GM12864 (cell line): ENCODE measurements at places on chromosomes 11 and 22.

DNA sequence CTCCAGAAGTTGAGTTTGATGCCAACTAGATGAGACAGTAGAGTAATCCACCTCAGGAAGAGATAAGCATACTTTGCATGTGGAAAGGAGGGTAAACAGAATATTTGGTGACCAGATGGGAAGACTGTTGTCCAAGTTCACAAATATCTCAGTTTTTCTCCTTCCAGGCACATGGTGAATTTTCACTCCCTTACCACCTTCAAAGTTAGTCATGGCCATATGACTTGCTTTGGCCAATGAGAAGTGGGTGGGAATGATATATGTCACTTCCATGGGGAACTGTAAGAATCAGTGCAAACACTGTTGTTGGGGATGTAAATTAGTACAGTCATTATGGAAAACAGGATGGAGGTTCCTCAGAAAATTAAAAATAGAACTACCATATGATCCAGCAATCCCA is 105.8 kb downstream of the SPATA19 start:
- no peak for DNase-seq

GRCh38 chr11:10386861-10387205 is 68.2 kb upstream of the AMPD3 start:
- DNase-seq: no peak

- no peak for DNase-seq
Observed at GRCh38 chr11:118837868-118838267, 45.8 kb upstream of the CXCR5 start.

GRCh38 chr11:75810637-75811390 is 4.2 kb upstream of the UVRAG start:
- DNase-seq: peak; percentile 79

- no peak for DNase-seq
Observed at GRCh38 chr11:122235615-122236014, 119.6 kb upstream of the BLID start.

DNA sequence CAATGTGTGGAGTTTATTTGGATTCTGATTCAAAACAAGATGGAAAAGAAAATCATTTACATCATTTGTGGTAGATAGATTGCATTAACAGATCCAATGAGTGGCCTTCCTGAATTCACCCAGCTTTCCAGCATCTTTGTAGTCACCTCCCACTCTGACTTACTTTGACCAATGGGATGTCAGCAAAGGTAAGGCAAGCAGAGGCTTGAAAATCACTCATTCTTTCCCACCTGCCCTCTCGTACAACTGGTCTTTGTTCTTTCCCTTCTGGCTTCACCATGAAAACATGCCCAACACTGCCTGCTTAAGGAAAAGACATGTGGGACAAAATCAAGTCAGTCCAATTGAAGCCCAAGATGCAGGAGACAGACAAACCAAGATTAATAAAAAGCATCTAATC is 202.1 kb downstream of the TTC28 start:
- DNase-seq: no peak

- DNase-seq: no peak
Observed at GRCh38 chr11:69053169-69053477, 4.4 kb downstream of the TPCN2 start.

DNA sequence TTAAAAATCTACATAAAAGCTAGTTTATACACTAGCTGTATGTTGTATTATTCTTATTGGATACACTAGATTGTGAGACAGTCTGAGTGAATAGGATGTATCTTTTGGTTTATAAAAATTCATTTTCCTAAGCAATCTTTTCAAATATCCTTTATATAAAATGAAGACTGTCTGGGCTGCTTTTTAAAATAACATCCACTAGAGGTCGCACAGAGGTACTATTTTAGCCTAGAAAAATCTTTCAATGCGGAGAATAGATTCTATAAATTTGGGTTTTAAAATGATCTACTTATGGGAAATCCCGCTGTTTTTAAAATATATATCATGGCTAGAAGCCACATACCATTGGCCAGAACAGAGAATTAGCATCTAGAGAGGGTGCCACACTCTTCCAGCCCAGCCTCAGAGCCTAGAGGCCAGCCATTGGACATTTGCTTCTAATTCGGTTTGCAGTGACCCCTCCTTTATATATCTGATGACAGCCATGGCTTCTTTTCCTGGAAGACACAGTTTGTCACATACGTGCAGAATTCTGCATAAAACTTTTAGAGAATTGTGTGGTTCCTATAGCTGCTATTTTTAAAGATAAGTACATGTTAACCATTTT is 7.3 kb downstream of the C11orf97 start:
- no peak for DNase-seq

- DNase-seq: no peak
Observed at GRCh38 chr22:29704528-29705285, 15.1 kb upstream of the CABP7 start.

DNA sequence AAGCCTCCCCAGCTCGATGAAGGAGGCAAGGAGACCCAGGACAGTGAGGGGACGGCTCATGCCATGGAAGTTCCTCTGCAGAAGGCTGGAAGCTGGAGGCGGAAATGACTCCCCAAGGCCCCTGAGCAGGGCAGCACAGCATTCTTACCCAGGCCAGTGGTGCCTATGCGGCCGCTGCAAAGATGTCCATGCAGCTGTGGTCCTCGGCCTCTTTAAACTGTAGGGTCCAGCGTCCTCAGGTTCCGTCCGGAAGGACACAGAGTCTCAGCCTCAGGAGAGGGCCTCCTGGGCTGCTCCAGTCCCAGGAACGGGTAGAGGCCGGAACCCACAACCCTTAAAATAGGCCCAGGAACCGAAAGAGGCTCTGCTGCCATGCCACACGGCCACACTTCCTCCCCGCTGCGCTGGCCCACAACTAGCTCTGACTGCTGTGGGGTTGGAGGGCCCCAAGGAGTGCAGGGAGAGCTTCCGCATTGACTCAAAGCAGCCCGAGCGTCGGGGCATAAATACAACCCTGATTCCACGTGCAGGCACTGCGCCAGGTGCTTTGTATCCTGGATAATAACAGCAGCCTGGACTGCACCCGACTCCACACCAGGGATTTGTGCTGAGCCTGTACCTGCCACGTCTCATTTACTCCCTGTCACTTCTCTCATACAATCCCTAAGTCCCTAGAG is 5.5 kb downstream of the KIAA0930 start:
- peak; percentile 73 for DNase-seq

DNA sequence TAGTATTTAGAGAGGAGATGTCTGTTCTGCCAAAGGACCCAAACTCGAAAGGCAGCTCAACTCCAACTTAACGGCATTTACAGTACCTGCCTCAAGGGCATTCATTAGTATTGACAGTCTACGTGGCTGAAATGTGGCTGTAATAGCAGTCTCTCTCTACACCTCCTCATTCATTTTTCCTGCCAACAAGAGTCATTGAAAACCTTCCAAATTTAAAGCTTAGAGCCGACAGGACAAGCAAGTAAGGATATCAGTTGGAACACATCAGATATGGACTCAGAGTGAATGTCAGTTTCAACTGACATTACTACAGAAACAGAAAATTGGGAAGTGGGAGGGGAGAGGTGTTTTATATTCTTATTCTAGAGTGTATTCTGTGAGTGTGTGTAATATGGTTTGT is 253.1 kb downstream of the CADM1 start:
- DNase-seq: no peak

GRCh38 chr11:75733431-75734107 is 15.9 kb downstream of the MOGAT2 start:
- no peak for DNase-seq

- DNase-seq: no peak
Observed at GRCh38 chr11:108734956-108735559, 70.2 kb downstream of the DDX10 start.

- no peak for DNase-seq
Observed at GRCh38 chr11:62566247-62566646, 7.4 kb downstream of the EEF1G start.

DNA sequence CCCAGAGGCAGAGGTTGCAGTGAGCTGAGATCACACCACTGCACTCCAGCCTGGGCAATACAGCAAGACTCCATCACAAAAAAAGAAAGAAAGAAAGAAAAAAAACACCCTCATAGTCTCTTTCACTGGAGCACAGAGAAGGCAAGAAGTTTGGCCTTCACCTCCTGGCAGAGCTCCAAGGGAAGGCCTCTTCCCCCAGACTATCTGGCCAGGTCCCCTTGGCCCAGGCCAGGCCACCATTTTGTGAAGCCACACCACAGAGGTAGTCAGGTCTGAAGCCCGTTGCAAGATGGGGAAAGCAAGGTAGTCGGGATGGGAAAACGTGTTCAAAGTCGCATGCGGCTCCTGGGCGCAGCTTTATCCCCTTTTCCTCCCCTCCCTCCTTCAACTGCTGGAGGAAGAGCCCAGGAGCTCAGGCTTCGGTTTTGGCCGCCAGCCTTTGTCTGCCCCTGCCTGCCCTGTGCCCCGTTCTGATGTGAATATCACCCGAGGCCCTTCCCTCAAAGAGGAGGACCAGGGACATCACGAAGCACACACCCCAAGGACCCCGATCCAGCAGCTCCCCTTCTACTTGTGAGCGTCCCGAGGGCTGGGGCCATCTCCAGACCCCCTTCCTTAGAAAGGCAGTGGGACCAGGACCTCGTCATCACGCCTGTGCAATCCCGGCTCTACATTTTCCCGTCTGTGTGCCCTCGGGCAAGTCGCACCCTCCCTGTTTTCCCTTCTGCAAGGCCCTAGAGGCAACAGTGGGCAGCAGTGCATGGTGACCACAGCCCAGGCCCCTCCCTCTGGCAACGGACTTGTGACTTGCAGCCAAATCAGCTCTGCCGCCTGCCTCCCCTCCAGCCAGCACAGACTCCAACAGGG is 17.7 kb downstream of the CABP7 start:
- no peak for DNase-seq

DNA sequence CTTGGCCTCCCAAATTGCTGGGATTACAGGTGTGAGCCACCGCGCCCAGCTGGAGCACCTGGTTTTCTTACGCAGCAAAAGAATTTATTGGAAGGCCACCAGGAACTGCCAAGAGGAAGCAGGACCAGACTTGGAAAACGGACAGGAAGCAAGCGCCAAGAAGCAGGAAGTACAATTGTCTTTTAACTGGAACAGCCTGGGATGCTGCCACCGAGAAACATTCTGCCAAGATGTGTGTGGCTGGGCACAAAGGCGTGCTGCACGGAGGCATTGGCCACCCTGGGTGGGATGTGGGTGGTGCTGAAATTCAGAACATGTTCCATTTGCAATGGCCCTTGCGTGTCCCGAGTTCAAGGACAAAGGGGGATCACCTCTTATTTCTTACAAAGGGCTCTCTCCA is 15.4 kb downstream of the SLC3A2 start:
- DNase-seq: no peak

DNA sequence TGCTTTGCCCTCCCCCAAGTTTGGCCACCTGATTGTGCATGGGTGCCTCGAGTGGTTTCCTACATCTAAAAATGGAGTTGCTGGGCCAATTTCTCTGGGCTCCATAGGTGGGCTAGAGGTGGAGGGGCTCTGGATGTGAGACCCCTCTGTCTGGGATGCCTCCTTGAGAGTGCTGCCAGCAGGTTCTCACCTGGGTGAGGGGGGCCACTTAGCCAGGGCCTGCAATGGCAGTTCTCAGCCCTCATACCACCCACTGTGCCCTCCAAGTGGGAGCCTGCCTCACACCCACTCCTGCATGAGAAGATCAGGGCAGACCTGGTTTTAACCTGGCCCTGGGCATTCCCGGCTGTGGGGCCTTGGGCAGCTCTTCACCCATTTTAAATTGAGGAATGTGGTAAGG is 83.9 kb downstream of the CABIN1 start:
- no peak for DNase-seq

DNA sequence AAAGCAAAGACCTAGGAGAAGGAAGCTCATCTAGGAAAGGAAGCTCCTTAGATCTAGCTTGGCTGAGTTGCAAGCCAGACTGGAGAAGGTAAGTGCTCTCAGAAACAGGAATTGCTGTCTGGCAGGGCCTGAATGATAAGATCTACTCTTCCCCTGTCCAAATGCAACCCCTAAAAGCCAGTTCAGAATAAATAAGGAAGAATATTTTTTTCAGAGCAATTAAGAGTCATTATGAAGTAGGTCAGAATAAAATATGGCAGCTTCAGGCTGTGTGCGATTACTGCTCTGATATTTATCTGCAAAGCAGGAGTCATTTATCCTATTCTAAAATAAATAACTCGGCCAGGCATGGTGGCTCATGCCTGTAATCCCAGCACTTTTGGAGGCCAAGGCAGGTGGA is 82.1 kb downstream of the PIWIL4 start:
- no peak for DNase-seq

GRCh38 chr11:4195909-4196308 is 101.3 kb downstream of the RRM1 start:
- no peak for DNase-seq

DNA sequence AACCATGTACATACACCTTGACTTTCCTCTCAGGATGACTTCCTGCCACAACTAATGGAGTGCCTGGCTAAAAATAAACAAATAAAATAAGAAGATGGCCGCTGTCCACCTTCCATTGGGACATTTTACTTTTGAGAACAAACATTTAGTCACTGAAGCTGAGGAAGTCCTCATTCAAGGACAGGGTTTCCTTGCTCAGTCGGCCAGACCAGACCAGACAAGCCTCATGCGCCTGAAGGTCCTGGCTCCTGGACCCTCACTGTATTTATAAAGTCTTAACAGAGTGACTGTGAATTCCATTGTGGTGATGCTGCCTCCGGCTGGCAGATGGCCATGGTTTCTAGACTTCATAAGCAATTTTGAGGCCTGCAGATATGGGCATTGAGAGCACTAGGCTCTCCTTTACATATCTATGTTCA is 114.5 kb downstream of the MAML2 start:
- no peak for DNase-seq

GRCh38 chr11:18527512-18527911 is 770 bp upstream of the TSG101 start:
- no peak for DNase-seq

GRCh38 chr11:131109790-131110189 is 193.5 kb upstream of the SNX19 start:
- no peak for DNase-seq

GRCh38 chr22:20531404-20532201 is 24.2 kb downstream of the MED15 start:
- no peak for DNase-seq

DNA sequence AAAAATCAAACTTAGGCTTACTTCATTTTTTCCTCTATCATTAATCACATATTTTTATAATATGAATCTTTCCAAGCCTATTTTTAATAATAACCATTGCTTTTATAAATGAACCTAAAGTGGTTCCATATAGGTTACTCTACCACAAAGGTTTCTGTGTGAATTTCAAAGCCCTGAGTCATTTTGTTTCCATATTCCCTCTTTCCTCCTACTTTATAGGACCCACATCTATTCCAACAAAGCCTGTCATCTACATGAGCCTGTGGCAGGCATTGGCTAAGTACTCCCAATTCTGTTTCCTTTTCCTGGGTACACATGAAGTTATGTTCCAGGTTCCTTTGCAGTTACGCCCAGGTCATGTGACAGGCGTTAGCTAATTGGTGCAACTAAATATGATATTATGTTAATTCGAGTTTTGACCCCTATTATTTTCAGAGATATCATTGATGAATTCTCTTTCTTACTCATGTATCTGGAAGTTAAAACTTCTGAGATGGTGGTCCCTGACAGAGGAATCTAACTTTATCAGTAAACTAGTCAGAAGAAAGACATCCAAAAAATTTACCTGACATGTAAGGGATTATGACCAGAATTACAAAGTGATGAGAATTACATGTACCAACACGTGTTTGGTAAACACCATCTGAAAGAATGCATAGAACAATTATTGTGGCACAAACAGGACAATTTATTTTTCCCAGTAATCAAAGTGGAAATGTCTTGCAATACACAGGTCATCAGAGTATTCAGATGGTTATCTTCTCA is 1264.0 kb upstream of the CNTN5 start:
- no peak for DNase-seq
